ENCODE measurements at places on chromosomes 6 and 20.
A peak's percentile ranks its signal among the peaks of the same experiment; 100 is the strongest.

DNA sequence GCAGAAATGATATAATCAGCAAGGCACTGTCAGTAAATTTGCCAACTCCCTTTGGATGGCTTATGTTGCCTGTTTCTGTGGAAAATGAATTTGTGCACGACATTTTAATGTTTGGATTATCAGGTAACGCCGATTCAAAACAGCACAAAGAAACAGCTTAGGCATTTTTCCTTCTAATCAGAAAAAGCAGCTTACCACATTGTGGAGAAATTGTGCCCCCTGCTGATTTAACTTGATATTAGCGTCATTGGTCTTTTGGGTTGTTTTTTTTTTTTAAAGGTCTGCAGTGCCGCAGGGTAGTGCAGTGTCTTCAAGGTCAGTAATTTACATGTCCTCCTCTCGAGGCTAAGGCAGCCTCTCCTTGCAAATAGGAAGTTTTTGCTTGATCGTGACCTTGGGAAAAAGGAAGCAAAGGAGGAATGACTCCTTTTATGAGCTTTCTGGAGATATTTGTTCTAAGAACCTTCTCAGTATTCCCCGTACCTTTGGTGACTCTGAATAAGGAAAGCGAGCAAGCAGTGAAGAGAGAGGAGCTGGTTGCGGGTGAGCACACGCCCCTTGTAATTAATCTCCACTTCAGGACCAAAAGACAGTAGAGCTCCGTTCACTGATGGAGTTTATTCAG is 79.1 kb downstream of the ELOVL4 start:
- peak; percentile 72 for DNase-seq

DNA sequence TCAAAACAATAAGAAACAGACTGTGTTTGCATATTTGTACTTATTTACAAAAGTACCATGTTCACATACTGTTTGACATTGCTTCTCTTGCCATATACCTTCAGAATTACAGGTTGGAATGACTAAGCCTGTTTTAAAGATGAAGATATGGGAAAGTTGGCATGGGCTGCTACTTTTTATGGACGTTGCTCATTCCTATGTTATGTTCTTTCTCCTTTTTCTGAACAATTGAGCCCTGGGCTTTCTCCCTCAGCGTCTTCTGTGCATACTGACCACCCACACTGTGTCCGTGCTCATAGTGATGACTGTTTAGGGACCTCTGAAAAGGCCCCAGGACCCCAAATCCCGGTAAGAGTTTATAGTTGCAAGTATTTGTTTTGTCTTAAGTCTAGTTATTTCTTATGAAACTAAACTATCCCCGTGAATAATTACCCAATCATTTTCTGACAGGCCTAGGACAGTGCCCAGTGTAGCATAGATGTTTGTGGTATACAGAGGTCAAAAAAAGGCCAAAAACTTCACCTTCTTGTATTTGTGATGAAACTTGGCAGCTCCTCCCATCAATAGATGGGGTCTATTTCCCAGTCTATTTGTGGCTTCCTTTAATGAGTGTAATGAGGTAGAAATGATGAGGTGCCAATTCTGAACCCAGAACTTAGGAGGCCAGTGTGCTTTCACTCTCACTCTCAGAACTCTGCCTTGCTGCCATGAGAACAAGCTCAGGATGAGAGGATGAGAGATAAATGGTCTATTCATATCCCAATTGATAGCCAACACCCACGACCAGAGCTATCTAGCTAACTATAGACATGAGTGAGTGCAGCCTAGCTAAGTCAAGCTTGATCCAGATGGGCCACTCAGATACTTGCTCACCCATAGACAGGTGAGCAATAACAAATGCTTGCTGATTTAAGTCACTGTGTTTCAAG is 40.9 kb downstream of the GSTA4 start:
- DNase-seq: no peak

GRCh38 chr6:25499615-25500235 is 152.3 kb upstream of the SCGN start:
- DNase-seq: no peak

DNA sequence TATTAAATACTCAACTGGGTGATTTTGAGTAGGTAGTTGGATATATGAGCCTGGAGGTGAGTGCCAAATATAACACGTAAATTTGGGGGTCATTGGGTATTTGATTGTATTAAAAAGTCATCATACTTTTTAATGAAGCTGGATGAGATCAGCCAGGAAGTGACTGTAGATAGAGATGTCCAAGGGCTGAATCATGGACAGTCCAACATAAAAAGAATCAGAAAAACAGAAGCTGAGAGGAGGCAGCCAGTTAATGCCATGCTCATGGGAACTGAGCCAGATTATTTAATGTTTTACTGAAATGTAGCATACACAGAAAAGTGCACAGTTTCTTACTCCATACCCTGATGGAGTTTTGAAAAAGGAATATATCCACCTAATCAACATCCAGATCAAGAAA is 435.5 kb upstream of the PLCB4 start:
- no peak for DNase-seq

GRCh38 chr6:80523531-80523997 is 417.1 kb downstream of the BCKDHB start:
- no peak for DNase-seq

DNA sequence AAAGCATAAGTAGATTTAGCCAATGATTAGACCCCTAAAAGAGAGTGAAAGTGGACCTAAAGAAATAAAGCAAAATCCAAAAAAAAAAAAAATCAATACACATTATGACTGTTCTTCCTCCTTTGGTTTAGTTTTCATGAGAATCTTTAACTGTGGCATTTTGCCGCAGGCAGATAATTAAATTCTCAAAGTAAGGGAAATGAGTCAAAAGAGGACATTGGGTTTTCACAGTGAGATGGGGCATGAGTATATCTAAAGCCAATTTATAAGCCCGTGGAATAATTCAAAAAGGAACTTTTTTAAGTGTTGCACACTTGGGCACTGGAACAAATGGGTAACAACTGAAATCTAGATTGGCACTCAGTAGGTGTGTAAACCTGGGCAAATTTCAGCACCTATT is 230.3 kb downstream of the PKHD1 start:
- DNase-seq: no peak

DNA sequence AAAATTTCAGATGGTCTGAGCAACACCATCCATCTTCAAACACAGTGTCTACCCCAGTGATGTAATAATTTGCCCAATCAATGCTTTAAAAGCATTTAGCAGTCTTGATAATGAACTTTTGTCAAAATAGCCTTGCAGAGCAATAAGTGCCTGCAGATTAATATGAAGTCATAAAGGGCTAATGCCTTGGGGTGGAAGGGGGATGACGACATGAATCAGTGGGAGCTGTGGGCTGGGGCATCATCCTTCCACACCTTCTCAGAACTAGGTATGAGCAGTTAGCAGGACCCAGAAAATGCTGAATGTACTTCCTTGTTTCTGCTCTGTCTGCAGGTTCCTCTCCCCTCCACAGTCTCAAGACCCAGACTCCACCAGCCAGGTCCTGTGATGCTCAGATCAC is 166.2 kb upstream of the MAFB start:
- DNase-seq: no peak

DNA sequence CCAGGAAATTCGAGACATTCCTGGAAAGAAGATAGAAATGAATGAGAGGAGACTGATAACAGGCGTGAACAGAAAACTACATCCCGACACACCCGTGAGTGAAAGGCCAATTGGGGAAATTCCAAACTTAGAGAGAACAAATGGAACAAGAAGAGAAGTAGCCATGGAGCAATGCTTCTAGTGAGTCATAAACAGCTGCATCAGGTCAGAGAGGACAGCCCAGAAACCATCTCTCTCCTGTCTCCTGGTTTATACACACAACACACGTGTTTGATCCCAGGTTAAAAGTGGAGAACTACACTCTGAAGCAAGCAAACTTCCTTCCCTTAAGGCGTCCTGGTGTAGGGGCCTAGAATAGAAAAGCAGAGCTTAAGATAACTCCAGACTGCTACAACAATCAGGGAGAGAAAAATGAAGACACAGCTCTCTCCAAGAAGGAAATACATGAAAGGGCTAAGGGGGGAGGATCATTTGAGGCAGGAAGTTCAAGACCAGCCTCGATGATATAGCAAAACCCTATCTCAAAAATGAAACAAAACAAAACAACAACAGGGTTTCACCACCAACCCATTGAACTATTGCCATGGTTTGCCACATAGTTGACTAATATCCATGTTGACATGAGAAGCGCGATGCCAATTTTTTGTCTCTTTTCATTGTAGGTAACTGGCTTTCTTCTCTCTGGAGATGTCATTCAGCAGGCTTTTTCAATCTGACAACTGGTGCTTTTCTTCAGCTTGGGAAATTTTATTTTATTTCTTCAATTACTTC is 26.9 kb downstream of the NRN1 start:
- no peak for DNase-seq

- DNase-seq: no peak
Observed at GRCh38 chr6:147080225-147080624, 124.0 kb upstream of the STXBP5 start.

DNA sequence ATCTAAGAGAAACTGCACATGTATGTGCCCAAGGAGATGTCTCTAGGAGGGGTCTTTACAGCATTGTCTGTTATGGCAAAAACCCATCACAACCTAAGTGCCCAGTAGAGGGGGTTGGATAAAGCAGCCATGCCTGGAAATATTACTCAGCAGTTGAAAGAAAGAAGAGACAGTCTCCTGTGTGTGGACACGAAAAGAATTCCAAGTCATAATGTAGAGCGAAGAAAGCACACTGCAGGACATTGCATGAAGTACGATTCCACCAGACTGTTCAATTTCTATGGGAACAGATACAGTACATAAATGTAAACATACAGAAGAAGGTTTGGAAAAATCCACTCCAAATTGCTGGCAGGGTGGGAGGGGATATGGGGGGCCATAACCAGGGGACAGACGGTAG is 7.3 kb upstream of the TGM2 start:
- DNase-seq: no peak

Data from globus pallidus (tissue), 1 donor.